ENCODE measurements at places on chromosomes 13 and 19. TPM values are rescaled to one million over a fixed set of nuclear protein-coding genes. Genes with fewer than 3 reads are reported as not detected.

Gene SBK2
- total RNA-seq = not detected

Gene NFIX
- 153 TPM for total RNA-seq

Gene ZNF610
- 1.2 TPM for total RNA-seq

DNA sequence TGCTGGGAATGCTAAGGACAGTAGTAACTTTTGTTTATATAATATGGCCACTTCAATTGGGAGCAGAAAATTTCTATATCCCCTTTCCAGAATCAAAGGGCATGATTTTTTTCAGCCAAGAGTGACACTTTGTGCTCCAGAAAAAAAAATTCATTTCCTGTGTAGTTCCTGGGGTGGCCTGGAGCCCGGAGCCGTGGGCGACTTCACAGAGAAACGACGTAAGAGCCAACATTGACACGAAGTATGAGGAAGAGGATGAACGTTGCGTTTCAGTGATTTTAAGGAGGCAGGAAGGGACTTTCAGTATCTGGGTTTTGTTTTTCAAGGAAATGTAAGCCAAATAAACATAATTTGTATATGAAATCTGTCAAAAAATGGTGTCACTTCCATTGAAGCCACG, 187.6 kb downstream of the STK24 start:
- DNase-seq = no peak

GRCh38 chr19:33653684-33654083, 31.9 kb downstream of the CHST8 start:
- no peak for DNase-seq

DNA sequence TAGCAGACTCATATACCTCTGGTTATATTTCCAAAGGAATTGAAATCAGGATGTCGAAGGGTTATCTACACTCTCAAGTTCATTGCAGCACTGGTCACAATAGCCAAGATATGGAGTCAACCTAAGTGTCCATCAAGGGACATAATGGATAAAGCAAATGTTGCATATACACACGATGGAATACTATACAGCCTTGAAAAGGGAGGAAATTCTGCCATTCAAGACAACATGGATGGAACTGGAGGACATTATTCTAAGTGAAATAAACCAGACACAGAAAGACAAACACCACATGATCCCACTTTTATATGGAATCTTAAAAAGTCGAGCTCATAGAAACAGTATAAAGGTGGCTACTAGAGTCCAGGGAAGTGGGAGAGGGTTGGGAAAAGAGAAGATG, 13.6 kb upstream of the ERCC1 start:
- no peak for DNase-seq

DNA sequence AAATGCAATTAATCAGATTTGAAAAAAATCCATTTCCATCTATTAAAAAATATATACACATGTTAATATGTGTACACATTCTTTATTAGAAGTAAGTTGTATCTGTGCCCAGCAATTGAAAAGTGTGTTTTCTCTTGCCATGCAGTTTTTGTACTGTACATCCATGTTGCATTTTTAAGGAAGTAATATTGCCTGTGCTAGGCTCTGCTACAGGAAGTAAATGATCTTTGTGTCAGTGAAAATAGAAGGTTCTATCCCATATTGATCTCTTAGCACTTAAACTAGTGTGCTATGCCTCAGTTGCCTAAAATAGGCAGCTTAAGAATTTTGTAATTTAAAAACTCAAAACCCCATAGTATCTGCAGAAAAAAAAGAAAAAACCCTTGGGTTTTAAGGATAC, 122.5 kb downstream of the CDK8 start:
- DNase-seq = no peak

DNA sequence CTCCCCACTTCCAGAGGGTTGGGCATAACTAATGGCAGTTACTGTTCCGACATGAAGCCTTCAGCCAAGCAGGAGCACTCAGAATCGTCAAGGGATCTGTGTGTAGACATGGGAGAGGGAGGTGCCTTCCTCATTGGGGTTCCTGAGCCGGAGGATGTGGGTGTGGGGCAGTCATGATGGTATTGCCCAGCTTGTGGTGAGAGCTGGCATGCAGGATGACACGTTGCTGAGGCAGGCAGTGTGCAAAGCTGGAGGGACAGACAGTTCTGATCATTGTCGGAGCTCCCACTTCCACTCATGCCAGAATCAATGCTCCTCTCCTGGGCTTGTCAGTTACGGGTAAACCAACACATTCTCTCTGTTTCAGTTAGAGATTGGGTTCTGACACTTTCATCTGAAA, 83.9 kb upstream of the TSC22D1 start:
- no peak for DNase-seq

DNA sequence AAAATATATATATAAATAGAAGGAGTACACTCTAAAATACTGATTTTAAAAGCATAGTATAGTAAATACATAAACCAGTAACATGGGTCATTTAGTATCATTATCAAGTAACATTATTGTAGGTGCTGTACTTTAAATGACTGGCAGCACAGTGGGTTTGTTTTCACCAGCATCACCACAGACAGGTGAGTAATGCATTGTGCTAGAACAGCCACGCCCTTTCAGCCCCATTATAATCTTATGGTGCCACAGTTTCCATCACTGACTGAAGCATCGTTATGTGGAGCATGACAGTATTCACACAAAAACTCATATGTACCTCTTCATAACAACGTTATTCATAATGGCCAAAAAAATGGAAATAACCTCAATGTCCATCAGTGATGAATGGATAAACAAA, 88.3 kb downstream of the DHRS12 start:
- DNase-seq = no peak

DNA sequence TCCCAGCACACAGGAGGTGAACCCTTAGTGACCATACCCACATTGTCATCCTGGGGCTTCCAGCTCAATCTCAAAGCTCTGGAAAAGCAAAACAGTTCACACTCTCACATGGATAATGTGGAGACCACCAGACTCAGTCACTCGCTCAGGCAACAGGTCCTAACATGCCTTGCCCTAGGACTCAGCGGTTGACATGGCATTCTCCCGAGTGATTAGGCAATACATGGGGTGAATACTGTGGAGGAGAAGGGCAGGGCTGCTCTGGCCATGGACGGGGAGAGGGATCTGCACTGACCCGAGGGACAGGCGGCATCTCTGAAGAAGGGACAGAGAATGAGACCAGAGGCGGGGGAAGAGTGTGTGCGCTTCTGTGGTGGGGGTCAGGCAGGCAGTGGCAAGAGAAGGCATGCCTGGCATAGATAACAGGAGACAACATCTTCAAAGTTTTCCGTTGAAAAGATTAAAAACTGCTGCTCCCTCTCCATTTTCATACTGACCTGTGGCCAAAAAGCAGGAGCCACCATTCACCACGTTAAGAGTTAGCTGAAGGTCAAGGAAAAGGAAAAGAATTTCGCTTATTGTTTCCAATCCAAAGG, 44.5 kb upstream of the EPHX3 start:
- DNase-seq = no peak

GRCh38 chr13:29849731-29850212, 645 bp downstream of the UBL3 start:
- peak; percentile 88 for DNase-seq

DNA sequence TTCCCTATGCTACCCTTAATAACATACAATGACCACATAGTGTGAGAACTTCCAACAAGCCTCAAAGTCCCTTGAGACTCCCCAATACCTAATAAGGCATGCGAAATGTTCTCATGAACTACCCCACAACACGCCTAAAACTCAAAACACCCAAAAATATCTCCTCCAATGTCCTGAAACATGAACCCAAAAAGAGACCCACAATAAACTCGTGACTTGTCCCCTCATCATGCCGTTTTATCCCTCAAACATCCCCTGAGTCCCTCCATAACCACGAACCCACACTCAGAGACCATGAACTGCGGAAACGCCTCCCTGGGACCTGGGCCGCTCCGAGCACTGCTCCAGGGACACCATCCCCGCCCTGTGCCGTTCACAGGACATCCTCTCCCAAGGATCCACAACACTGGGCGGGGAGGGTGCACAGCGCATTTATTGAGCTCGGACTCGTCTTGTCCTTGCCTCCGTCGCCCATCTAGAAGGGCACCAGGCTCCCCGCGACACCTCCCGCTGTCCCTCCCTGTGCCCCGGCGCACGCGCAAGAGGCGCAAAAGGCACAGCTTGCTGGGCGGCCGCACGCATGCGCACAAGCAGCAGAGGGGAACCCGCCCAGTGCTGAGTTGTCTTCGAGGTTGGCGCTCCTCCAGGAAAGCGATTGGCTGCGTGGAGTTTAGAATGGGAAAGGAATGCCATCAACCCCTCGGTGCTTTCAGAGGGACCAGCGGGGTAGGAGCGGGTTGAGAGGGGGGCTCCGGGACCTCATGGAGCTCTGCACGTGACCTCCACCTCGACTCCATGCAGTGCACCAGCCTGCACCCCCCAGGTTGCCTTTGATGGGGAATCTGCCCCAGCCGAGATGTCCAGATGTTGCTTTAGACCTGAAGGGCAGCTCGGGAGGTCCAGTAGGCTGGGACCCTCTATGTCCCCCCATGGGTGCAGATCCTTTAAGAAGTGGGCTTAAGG, 8.8 kb downstream of the FXYD3 start:
- DNase-seq = peak; percentile 96

DNA sequence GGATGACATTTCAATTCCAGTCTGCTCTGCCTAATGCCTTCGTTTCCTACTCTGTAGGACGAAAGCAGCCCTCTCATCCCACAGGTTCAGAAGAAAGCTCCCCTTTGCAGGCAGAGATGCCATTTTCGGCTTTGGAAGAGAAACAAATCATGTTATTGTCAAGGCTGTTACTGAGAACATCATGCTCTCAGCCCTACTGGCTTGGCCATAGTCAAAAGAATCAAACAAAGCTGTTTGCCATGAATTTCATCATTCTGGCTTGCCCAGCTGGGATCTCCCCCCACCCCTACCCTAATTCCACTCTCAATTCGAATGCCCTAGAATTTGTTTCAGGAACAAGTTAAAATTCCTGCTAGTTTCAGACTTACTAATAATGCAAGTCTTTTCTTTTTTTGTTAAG, 162.3 kb upstream of the SERP2 start:
- no peak for DNase-seq

DNA sequence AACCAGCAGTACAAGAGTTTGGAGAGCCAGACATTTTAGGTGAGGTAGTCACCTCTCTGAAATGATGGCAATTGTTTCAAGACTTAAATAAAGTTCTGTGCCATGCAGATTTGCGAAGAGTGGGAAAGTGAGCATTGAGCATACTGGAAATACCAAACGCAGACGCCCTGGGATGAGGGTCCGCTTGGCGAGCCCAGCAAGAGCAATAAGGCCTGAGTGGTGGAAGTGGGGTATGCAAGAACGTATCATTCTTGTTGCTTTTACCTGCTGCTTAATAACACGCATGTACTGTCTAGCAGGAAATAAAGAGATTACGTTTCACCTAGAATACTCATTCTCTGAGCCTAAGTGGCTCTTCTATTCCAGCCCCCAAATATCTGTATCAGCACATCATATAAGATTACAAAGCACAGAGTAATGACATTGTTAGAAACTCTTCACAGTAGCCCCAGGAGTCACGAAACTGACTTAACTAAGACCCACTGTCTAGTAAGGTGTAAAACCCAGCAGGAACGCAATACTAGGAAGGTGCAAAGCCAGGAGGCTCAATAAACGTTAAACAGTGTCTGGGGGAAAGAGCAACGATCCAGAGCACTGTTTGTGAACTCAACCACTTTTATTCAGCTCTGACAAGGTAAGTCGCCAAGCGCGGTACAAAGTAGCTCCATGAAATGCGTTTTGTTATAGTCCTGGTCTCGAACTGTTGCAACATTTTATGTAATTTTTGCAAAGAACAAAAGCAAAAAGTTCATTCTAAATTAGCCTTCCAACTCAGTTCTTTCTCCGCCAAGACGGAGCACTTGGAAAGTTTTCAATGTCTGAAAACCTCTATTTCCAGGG, 1.2 kb downstream of the RCBTB2 start:
- no peak for DNase-seq

GRCh38 chr19:4121273-4121612, 2.7 kb downstream of the MAP2K2 start:
- DNase-seq = no peak

- no peak for DNase-seq
Observed at GRCh38 chr13:59312776-59313175, 851.0 kb downstream of the DIAPH3 start.

GRCh38 chr13:100913143-100913542, 238.5 kb upstream of the TMTC4 start:
- DNase-seq = no peak
